ENCODE measurements at places on chromosomes 5 and 9. TPM values are rescaled to one million over a fixed set of nuclear protein-coding genes. Genes with fewer than 3 reads are reported as not detected.

IL13 gene
- total RNA-seq, result not detected

ACER2 gene
- total RNA-seq, result 0.64 TPM

OXCT1 gene
- 19.6 TPM for total RNA-seq

DNA sequence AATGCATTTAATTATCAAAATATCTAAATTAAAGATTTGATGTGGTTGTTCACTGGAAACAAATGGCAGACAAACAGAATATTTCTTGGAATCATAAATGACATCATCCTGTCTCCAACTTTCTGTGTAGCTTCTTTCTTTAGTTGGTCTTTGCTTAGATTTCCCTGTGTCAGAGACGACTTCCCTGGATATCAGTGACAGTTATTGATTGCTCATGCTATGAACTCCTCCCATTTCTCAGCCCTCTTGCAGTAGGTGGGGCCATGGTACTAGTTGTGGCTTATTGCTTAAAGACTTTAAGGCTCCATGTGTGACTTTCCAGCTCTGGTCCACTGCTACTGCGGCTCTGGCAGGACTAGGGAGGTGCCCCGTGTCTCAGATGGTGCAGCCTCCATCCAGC lies 592.6 kb downstream of the MTRR start:
- DNase-seq, result no peak

GRCh38 chr9:111992523-111992922 lies 95.9 kb downstream of the UGCG start:
- DNase-seq, result peak; percentile 49

- no peak for DNase-seq
Measured at GRCh38 chr5:130747556-130747955, 417.5 kb downstream of the HINT1 start.

GRCh38 chr9:81002242-81002641 lies 687.1 kb downstream of the TLE1 start:
- DNase-seq, result no peak

DNA sequence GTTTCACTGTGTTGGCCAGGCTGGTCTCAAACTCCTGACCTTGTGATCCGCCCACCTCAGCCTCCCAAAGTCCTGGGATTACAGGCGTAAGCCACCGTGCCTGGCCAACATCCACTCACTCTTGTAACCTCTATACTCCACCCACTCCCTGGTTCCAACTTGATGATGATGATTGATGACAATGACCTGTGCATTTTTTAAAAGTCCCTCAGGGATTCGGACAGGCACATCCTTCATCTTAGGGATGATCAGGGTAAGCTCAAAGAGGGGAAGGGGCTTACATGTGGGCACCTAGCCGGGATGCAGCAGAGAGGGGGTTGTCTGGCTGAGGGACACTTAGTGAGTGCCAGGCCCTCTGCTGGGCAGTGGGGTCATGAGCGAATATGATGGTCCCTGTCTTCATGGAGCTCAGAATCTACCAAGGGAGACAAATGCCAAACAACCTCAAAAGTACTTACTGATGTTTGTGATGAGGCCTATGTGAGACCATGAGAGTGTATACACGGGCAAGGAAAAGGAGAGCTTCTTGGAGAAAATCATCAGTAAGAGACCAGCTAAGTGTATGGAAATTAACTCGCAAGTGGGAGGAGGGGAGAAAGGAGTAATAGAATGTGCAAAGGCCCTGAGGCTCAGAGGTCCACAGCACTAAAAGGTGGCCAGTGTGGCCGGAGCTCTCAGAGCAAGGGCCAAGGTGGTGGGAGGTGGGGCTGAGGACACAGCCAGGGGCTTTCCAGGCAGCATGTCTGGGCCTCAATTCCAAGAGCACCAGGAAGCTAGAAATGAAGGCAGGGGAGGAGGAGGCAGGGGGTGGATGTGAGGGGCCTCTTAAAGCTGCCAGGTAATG lies 27.4 kb downstream of the LHX2 start:
- no peak for DNase-seq

DNA sequence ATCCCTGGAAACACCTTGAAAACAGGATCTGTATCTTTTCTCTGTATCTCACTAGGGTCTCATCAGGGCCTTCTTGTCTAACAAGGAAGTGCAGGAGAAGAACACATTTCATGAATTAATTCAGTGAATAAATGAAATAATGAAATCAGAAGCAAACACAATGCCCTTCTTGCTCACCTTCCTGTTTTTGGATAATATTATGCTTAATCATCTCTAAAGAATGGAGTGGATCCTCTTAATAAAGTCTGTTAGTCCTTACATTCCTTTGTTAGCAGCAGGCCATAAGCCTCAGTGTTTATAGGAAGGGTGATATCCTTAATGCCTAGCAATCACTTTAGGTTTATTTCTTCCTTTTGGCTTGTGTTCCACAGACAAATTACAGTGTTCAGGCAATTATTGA lies 837.1 kb upstream of the SEMA6A start:
- DNase-seq, result no peak

- no peak for DNase-seq
Measured at GRCh38 chr5:9497347-9497746, 48.5 kb downstream of the SEMA5A start.

DNA sequence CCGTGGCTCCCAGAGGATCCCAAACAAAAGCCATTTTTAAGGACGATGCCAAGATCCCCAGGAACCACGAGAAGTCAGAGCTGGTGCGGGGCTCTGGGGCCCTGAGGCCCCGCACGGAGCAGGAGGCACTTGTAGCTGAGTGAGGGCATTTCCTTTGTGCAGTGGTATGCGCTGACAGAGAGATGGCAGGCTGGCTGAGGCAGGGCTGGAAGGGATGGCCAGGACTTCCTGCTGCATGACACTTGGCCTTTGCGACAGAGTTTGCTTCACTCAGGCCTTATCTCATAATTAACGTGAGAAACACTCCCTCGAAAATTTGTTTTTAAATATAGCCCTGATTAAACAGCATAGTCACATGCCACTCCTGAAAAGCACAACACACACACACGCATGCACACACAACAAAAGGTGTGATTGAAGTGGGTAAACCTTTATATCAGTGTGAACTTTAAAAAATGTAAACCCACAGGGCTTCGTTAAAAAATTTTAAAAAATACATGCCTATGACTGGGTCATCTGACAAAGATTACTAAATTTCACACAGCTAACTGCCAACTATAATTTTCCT lies 536.6 kb downstream of the PDE4D start:
- peak; percentile 28 for DNase-seq

GRCh38 chr9:107951511-107951910 lies 461.9 kb upstream of the KLF4 start:
- no peak for DNase-seq

- DNase-seq, result no peak
Measured at GRCh38 chr5:103445426-103446035, 117.1 kb downstream of the NUDT12 start.

All from fibroblast of villous mesenchyme (primary cell).